ENCODE measurements at places on chromosomes 7 and 10. TPM values are rescaled to one million over a fixed set of nuclear protein-coding genes. Genes with fewer than 3 reads are reported as not detected.

GRCh38 chr7:140923358-140924006, 1.2 kb downstream of the BRAF start:
- DNase-seq, result peak; percentile 23
- peaks cover 12% of the 10 kb centered on the region for H3K4me1 ChIP-seq
- no peaks in the 10 kb centered on the region for H3K27me3 ChIP-seq
- peaks cover 5% of the 10 kb centered on the region for H3K36me3 ChIP-seq
- H3K4me3 ChIP-seq, result no peak overlapping the region
- H3K27ac ChIP-seq, result no peak overlapping the region

UNC5B gene
- 80.5 TPM for total RNA-seq

- H3K27ac ChIP-seq, result no peak overlapping the region
- H3K36me3 ChIP-seq, result no peaks in the 10 kb centered on the region
- no peak for DNase-seq
- no peaks in the 10 kb centered on the region for H3K27me3 ChIP-seq
- peaks cover 16% of the 10 kb centered on the region for H3K4me1 ChIP-seq
These were observed 220.5 kb downstream of the TCERG1L start for GRCh38 chr10:131090761-131091661.

GRCh38 chr7:128919881-128920799, 9.6 kb upstream of the KCP start:
- peaks cover 67% of the 10 kb centered on the region for H3K27me3 ChIP-seq
- H3K4me3 ChIP-seq, result no peak overlapping the region
- H3K4me1 ChIP-seq, result no peaks in the 10 kb centered on the region
- no peaks in the 10 kb centered on the region for H3K36me3 ChIP-seq

SFTPA1 gene
- not detected for total RNA-seq

DNA sequence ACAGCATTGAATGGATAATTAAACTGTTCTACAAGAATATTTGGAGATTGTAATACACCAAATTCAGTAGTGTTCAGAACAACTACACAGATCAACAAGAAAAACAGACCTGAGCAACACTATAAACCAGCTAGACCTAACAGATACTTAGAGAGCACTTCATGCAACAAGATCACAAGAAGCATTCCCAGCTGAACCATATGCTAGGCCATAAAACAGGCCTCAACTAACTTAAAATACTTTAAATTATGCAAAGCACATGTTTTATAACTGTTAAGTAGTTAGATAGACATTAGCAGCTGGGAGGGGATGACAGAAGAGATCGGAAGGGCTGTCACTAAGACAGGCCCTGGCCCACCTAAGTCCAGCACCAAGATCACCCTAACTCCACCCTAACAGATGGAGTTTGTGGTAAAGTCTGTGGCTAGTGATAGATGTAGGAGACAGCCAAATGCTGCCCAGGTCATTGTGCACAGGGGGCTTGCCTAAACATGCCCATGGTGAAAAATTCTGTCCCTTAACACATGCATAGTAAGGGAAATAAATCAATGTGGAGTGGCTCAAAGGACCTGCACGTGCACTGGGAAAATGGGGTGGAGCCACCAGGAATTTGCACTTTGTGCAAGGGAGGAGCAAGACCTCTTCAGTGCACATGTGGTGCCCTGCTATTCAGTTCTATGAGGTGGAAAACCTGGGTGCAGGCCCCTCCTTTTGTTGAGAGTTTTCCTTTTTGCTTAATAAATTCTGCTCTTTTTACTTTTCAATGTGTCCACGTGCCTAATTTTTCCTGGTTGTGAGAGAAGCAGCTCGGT, 567.8 kb upstream of the NRG3 start:
- H3K36me3 ChIP-seq, result no peaks in the 10 kb centered on the region
- no peak overlapping the region for H3K4me3 ChIP-seq
- H3K27me3 ChIP-seq, result peaks cover 37% of the 10 kb centered on the region
- no peaks in the 10 kb centered on the region for H3K4me1 ChIP-seq
- H3K27ac ChIP-seq, result no peak overlapping the region

- H3K4me3 ChIP-seq, result no peak overlapping the region
- DNase-seq, result no peak
- no peaks in the 10 kb centered on the region for H3K27me3 ChIP-seq
These were observed 1237.3 kb downstream of the XPNPEP1 start for GRCh38 chr10:108685863-108686531.

GRCh38 chr7:157160433-157160832, 21.7 kb downstream of the UBE3C start:
- peaks cover 15% of the 10 kb centered on the region for H3K36me3 ChIP-seq
- no peak overlapping the region for H3K4me3 ChIP-seq
- no peaks in the 10 kb centered on the region for H3K27me3 ChIP-seq
- no peak for DNase-seq
- H3K27ac ChIP-seq, result peak overlapping the region; percentile 9

DNA sequence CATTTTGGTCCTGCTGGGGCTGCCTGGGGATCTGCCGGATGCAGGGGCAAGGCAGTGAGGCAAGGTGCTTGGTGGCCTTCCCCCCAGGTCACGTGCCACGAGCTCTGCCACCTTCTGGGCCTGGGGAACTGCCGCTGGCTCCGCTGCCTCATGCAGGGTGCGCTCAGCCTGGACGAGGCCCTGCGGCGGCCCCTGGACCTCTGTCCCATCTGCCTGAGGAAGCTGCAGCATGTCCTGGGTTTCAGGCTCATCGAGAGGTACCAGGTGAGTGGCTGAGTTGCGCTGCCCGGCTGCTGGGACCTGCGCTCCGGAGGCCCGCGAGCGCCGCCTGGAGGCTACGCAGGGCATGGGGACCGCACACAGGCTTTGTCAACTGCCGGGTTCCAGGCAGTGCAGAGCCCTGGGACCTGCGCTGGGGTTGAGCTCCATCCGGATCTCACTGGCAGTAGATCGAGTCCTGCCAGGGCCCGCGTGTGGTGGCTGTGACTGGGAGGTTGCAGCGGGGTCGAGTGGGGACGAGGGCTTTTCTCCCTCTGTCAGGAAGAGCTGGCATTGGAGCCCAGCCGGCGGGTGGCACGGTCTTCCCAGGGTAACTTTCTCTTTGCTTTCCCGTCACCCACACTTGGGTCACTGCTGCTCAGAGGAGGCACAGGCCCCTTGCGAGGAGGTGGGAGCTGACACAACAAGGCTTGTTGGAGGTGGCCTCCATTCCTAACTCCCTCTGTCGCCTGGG, 21.7 kb downstream of the AMZ1 start:
- no peaks in the 10 kb centered on the region for H3K36me3 ChIP-seq
- H3K4me3 ChIP-seq, result no peak overlapping the region
- H3K4me1 ChIP-seq, result no peaks in the 10 kb centered on the region
- peak; percentile 60 for DNase-seq

All from MCF 10A (cell line).